ENCODE measurements at places on chromosomes 16 and 17. TPM values are rescaled to one million over a fixed set of nuclear protein-coding genes. Genes with fewer than 3 reads are reported as not detected.

GINS2 gene
- 10.9 TPM for total RNA-seq

IL17C gene
- not detected for total RNA-seq

RCVRN gene
- total RNA-seq: not detected

SDK2 gene
- total RNA-seq: 4.9 TPM

DNASE1L2 gene
- 0.12 TPM for total RNA-seq

KRT39 gene
- not detected for total RNA-seq

STH gene
- total RNA-seq: not detected

SLX4 gene
- 4.0 TPM for total RNA-seq

ZDHHC1 gene
- total RNA-seq: 3.8 TPM

CHD9NB gene
- total RNA-seq: 2.2 TPM

TLCD3B gene
- 0.20 TPM for total RNA-seq

CLEC18C gene
- 0.44 TPM for total RNA-seq

KLHL10 gene
- total RNA-seq: 0.32 TPM

PITPNM3 gene
- total RNA-seq: 20.1 TPM

CALB2 gene
- total RNA-seq: 3.2 TPM

INCA1 gene
- not detected for total RNA-seq

PRR35 gene
- not detected for total RNA-seq

IGFALS gene
- total RNA-seq: not detected

ORMDL3 gene
- total RNA-seq: 18.5 TPM

NOD2 gene
- 15.4 TPM for total RNA-seq

SOX8 gene
- 0.16 TPM for total RNA-seq

TP53TG3C gene
- total RNA-seq: not detected

SLC16A13 gene
- total RNA-seq: 11.8 TPM

HID1 gene
- 3.1 TPM for total RNA-seq

NEUROD2 gene
- total RNA-seq: not detected

CPHXL2 gene
- not detected for total RNA-seq

SMPD3 gene
- 0.52 TPM for total RNA-seq

HASPIN gene
- total RNA-seq: 3.4 TPM

GABARAP gene
- 268 TPM for total RNA-seq

HSF5 gene
- not detected for total RNA-seq

RILP gene
- 5.3 TPM for total RNA-seq

CHAD gene
- not detected for total RNA-seq

MT2A gene
- total RNA-seq: 220 TPM

ZNF267 gene
- 10.4 TPM for total RNA-seq

ARHGDIG gene
- total RNA-seq: not detected

TBC1D3H gene
- not detected for total RNA-seq

PRSS33 gene
- not detected for total RNA-seq

NAA60 gene
- 24.5 TPM for total RNA-seq

LCAT gene
- 4.1 TPM for total RNA-seq

CDK5R1 gene
- total RNA-seq: 12.6 TPM

KRTAP1-1 gene
- not detected for total RNA-seq

LRRC37A3 gene
- total RNA-seq: 5.6 TPM

MT1E gene
- 98.8 TPM for total RNA-seq

IL34 gene
- 7.9 TPM for total RNA-seq

ZNF174 gene
- total RNA-seq: 4.0 TPM

IKZF3 gene
- 1.1 TPM for total RNA-seq

OTOP3 gene
- total RNA-seq: 14.7 TPM

ZFP1 gene
- 4.3 TPM for total RNA-seq

SLC12A3 gene
- not detected for total RNA-seq

PRSS22 gene
- total RNA-seq: 97.0 TPM
